ENCODE measurements at places on chromosomes 13 and 19. TPM values are rescaled to one million over a fixed set of nuclear protein-coding genes. Genes with fewer than 3 reads are reported as not detected.

SIGLEC5 gene
- not detected for total RNA-seq

PLIN5 gene
- total RNA-seq, result 0.86 TPM

PTPRH gene
- total RNA-seq, result 103 TPM

NDUFB7 gene
- 482 TPM for total RNA-seq

GAMT gene
- 0.26 TPM for total RNA-seq

ZNF497 gene
- 2.0 TPM for total RNA-seq

ABHD8 gene
- total RNA-seq, result 5.3 TPM

NEK3 gene
- total RNA-seq, result 16.9 TPM

KCNJ14 gene
- total RNA-seq, result 2.7 TPM

RUBCNL gene
- total RNA-seq, result not detected

C5AR2 gene
- total RNA-seq, result not detected

ZNF790 gene
- total RNA-seq, result not detected

OCEL1 gene
- 8.7 TPM for total RNA-seq

IZUMO2 gene
- total RNA-seq, result not detected

ZSWIM9 gene
- total RNA-seq, result 7.5 TPM

CAMSAP3 gene
- 37.0 TPM for total RNA-seq

ZNF112 gene
- 0.61 TPM for total RNA-seq

VSTM1 gene
- not detected for total RNA-seq

IGFL1 gene
- total RNA-seq, result not detected

GJB2 gene
- total RNA-seq, result 50.1 TPM

FCER2 gene
- total RNA-seq, result not detected

ZNF681 gene
- total RNA-seq, result under 0.01 TPM

MEF2B gene
- total RNA-seq, result 0.55 TPM

ZNF530 gene
- total RNA-seq, result 2.7 TPM

MIA gene
- 15.8 TPM for total RNA-seq

MATK gene
- total RNA-seq, result not detected

ZNF468 gene
- total RNA-seq, result 30.4 TPM

CLEC17A gene
- not detected for total RNA-seq

MYH14 gene
- 172 TPM for total RNA-seq

KANK2 gene
- total RNA-seq, result 35.8 TPM

ADGRL1 gene
- total RNA-seq, result 1.2 TPM

KIR2DL3 gene
- not detected for total RNA-seq

CPB2 gene
- not detected for total RNA-seq

GFY gene
- total RNA-seq, result not detected

S1PR4 gene
- total RNA-seq, result not detected

LHB gene
- total RNA-seq, result not detected

PGLYRP1 gene
- not detected for total RNA-seq

KASH5 gene
- not detected for total RNA-seq

SIGLEC8 gene
- total RNA-seq, result not detected

VSTM2B gene
- not detected for total RNA-seq

COG3 gene
- 60.5 TPM for total RNA-seq

OLFM2 gene
- not detected for total RNA-seq

ZNF99 gene
- not detected for total RNA-seq

ZIC2 gene
- total RNA-seq, result 0.16 TPM
